ENCODE measurements at places on chromosomes 3 and 15. TPM values are rescaled to one million over a fixed set of nuclear protein-coding genes. Genes with fewer than 3 reads are reported as not detected.
A peak's percentile ranks its signal among the peaks of the same experiment; 100 is the strongest.

- DNase-seq, result no peak
Observed at GRCh38 chr3:191087391-191087790, 111.7 kb upstream of the OSTN start.

- DNase-seq, result no peak
Observed at GRCh38 chr3:48599077-48599501, 4.0 kb upstream of the COL7A1 start.

DNA sequence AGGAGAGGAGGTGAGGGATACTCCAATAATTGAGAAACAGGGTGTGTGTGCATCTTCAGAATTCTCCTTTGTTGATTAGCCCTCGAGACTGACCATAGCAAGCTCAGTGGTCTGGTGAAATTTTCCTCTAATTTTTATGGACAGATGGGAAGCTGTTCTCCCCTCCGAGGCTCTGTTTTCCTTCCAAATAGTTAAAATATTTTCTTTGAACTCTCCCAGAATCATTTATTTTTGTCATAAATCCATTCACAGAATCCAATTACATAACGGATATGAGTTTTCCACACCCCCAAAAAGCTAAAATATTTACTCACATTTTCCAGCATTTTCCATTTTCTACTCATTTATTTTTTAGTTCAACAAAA, 36.5 kb downstream of the QTRT2 start:
- DNase-seq, result no peak

The AHSG gene
- total RNA-seq, result not detected

DNA sequence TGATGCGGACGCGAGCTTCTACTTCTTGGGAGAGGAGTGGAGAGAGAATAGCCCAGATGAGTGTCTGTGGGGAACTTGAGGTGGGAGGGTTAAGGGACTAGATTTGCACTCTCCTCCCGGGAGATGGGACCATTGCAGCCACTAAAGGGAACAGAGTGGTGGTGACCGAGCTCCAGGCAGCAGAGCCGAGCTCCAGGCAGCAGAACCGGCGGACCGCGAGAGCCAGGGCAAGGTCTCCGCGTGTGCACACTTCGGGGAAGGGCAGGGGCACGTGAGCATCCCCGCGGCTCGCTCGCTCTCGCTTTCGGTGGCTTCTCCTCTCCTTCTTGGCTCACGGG, 1.1 kb downstream of the IGDCC3 start:
- peak; percentile 65 for DNase-seq

The GHSR gene
- not detected for total RNA-seq

DNA sequence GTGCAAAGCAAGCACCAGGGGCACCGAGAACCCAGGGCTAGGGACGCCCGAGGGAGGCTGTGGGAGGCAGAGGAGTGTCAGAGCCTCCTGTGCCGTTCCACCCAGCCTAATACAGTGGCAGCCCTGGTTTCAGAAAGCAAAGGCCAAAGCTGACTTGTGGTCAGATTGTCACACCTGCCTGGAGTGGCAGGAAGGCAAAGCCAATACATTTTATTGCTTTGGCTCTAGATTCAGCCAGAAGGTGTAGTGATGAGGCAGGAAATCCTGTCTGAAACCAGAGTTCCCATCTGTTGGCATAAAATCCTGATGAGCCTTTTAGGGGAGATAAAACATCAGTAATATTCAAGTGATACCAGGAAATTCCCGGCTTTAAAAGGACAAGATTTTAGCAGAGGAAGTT, 168.3 kb downstream of the SLCO3A1 start:
- DNase-seq, result no peak

GRCh38 chr3:365268-365667, 168.7 kb downstream of the CHL1 start:
- DNase-seq, result no peak

DNA sequence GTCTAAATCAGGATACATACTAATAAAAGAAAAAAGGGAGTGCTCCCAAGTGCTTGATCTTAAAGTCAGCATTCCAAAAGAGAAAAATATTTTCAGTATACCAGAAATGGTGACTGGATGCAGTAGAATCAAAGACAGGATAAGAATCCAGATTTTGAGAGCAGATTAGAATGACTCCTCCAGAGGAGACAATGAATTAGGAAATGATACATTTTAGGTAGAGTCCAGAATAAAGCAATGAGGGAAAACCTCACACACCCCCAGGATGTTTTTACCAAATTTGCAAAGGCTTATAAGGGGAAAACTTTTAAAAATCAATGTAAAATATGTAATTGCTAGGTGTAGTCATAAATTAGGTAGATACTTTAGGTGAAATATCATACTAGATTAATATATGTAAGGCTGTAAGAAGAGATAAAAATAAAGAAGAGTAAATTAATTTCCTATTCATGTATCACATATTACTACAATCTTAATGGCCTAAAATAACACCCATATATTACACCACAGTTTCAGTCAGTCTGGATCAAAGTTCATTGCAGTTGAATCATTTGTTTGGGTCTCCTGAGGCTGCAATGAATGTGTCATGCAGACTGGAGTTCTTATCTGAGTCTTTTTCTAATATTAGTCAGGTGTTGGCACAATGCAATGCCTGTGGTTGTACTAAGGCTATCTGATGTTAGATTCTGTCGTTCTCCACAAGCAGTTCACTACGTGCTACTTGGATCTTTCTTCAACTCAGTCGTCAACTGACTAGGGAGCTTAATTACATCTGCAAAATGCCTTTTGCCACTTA, 547.8 kb upstream of the EPHA6 start:
- no peak for DNase-seq

GRCh38 chr15:50418041-50418583, 6.1 kb upstream of the USP8 start:
- no peak for DNase-seq

- DNase-seq, result no peak
Observed at GRCh38 chr3:34998902-34999301, 640.4 kb upstream of the ARPP21 start.

The ABI3BP gene
- 29.9 TPM for total RNA-seq

- no peak for DNase-seq
Observed at GRCh38 chr3:182786564-182787196, 6.6 kb upstream of the ATP11B start.

DNA sequence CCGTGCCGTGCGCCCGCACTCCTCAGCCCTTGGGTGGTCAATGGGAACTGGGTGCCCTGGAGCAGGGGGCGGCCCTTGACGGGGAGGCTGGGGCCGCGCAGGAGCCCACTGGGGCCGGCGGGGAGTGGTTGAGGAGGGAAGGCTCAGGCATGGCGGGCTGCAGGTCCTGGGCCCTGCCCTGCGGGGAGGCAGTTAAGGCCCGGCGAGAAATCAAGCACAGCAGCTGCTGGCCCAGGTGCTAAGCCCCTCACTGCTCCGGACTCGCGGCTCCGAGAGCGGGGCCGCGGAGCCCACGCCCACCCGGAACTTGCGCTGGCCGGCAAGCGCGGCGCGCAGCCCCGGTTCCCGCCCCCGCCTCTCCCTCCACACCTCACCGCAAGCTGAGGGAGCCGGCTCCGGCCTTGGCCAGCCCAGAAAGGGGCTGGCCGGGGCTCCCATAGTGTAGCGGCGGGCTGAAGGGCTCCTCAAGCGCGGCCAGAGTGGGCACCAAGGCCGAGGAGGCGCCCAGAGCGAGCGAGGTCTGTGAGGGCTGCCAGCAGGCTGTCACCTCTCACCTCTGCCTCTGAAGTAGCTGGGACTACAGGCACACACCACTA, 7.8 kb downstream of the GP9 start:
- no peak for DNase-seq

GRCh38 chr3:87733671-87734367, 325.0 kb downstream of the CGGBP1 start:
- no peak for DNase-seq

GRCh38 chr3:72982609-72983366, 13.8 kb upstream of the PPP4R2 start:
- no peak for DNase-seq

Data from spleen (tissue), 13 donors.